ENCODE measurements at places on chromosomes 3 and 15.

- DNase-seq, result no peak
Measured at GRCh38 chr3:18238332-18238731, 186.8 kb downstream of the SATB1 start.

- no peak for DNase-seq
Measured at GRCh38 chr15:79434361-79434760, 2.2 kb downstream of the MINAR1 start.

- no peak for DNase-seq
Measured at GRCh38 chr3:185067173-185067572, 85.7 kb downstream of the C3orf70 start.

DNA sequence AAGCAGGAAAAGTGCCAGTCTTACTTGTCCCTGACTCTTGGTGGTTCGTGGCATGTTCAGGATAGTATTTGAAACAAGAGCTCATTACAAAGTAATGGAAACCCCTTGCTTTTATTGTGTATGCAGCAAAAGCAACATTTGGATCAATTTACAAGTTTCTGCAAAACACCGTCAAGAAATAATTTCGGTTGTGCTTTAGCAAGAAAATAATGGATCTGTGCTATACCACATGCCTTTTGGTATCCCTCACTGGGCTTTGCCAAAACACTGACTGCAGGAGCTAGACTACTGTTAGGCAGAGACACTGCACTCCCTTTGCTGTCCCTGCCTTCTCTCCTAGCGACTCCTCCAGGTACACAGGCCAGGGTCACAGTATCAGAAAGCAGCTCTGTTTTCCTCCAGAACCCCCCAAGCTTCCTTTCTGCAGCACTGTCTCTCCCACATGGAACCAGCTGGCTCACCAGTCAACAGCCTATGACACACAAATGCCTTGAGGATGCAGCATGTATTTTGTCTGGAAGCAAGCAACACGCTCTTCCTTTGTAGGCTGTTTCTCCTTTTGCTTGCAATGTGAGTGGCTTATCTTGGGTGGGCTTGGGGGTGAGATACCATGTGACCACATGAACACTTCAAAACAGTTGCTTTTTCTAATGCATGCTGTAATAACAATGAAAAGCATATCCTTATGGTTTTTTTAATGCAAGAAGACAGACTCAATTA is 111.4 kb downstream of the PGPEP1L start:
- no peak for DNase-seq

- no peak for DNase-seq
Measured at GRCh38 chr3:52051444-52051843, 4.9 kb downstream of the DUSP7 start.

DNA sequence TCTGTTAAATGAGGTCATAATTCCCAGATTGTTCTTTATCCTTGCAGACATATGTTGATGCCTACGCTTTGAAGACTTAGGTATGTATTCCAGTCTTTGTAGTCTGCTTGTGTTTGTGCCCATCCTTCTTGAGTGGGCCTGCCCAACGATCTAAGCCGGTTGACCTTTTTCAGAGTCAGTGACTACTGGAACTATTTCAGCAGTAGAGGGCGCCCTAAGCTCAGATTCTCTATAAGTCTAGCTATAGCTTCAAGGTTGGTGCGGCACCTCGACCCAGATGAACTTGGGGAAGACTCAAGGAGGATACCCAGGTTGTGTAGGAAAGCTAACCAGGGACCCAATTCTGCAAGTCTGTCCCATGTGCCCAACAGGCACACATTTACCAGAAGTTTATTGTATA is 228.8 kb upstream of the PPP2R3A start:
- no peak for DNase-seq

DNA sequence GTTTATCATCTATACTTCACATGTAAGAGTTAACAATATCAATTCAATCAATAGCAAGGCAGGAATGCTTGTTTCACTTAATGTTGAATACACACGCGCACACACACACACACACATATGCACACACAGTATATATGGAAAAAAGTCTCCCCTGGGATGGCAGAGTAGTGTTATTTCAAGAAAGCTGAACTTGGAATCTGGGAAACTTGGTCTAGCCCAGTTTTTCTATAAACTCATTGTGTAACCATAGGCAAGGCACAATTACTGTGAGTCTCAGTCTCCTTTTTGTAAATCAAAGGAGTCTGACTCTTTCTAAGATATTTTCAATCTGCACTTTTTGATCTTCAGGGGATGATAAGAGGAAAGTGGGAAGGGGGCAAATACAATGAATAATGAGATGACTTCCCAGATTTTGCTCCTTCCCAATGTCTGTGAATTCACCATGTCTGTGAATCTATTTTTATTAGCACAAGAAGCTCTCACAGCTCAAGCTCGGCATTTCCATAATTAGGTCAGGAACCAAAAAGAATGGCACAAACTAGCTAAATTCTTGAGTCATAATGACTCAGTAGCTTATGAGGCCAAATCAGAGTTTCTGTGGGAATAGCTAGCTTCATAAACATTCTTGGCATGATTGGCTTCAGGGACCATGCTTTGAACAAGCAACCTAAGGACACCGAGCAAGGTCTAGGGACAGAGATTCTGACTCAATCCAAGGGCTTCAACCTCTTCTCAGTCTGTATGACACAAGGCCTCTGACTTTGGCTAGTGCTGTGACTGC is 227.4 kb upstream of the DCBLD2 start:
- no peak for DNase-seq

DNA sequence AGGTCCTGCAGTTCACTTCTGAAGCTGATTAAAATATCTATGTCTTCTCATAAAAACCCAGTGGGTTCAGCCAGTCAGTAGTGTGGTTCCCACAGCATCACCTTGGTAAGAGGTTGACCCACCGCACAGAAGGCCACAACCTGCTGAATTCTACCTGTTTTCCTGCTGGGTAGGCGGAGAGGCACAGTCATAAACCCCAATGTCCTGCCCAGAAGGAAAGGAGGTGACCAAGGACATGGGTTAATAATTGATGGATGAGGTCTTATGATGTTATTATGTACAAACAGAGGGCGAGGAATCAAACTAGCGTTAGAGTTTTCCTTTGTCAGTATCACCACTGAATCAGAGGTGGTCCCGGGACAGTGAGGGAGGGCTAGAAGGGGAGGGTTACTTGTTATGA is 27.8 kb downstream of the CA12 start:
- no peak for DNase-seq
